Endodermal cell (in vitro differentiated cells): ENCODE measurements at places on chromosomes 11 and 22.

DNA sequence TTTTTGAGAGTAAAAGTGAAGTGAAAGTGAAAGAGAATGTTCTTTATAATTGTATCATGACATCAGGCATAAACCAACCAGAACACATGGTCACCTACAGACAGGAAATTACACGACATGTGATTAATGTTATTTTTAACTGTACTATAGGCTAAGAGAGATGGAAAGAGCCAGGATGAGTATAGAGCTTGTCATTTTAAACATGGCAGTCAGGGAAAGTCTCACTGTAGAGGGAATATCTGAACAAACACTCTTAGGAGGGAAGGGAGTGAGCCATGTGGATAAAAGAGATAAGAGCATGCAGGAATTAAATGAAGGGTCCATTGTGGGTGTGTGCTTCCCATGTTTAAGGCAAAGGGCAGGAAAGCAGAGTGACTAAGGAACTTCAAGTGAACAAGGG, 599.1 kb upstream of the FAT3 start:
- DNase-seq, result no peak

GRCh38 chr11:70272009-70272408, 1.5 kb downstream of the PPFIA1 start:
- DNase-seq, result no peak

- DNase-seq, result no peak
These were observed 5.1 kb downstream of the ELF5 start for GRCh38 chr11:34508524-34508923.

GRCh38 chr11:130725421-130726233, 190.7 kb downstream of the SNX19 start:
- peak; percentile 38 for DNase-seq

GRCh38 chr11:7527029-7527428, 13.2 kb downstream of the PPFIBP2 start:
- no peak for DNase-seq

DNA sequence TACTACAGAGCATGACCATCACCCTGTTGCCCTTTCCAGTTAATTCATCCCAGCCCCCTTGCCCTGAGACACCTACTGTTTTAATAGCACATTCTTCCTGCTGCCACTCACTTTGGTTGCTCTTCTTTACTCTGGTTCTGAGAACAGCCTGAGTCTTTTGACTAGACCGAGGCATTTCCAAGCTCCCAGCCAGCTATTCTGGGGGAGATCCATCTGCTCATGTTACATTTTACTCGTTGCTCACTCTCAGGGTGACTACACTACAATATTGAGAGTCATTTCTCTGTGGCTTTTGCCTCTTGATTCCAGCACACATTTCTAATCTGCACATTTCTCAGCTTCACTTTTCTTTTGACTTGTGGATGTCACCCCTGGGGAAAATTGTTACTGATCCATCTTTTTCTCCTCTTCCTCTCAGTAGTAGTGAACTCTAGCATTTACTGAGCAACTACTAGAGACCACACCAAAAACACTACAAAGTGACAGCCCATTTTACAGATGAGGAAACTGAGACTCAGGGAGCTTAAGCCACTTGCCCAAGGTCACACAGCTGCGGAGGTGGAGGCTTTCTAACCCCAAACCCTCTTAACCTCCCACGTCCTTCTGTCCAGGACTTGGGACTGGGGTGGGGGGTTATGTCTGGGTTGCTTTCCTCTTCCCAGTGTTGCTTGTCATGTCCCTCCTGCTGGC, 117.8 kb downstream of the C11orf91 start:
- DNase-seq, result no peak

DNA sequence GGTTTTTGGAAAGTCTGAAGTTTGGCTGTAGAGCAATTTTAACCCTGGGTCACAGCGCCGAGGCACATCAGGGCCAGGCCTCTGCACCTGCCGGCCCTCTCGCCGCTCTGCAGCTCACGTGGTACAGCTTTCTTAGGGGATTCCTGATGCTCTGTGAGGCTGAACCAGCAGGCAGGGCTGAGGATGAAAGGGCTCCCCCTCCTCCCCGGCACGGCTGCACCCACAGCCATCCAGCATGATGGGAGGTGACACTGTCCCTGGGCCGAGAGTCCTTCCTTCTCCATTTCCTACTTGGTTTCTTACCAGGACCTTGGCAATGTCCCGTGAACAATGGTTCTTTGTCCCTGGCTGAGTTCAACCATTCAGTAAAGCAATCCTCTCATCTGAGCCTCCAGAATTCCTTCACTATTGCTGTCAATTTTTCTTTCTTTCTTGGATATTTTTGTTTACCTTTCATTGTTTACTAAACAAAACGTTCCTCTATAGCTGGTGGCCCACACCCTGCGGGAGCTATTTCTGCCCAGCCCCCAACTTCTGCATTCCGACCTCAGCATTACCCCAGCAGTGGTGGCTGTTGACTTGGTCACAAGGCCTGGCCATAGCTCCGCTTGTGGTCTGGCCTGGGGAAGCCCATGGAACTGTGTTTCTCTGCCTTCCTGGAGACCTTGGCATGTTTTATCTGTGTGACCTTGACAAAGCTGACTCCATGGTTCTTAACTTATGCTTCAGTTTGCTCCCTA, 172.8 kb upstream of the B3GAT1 start:
- DNase-seq, result no peak

DNA sequence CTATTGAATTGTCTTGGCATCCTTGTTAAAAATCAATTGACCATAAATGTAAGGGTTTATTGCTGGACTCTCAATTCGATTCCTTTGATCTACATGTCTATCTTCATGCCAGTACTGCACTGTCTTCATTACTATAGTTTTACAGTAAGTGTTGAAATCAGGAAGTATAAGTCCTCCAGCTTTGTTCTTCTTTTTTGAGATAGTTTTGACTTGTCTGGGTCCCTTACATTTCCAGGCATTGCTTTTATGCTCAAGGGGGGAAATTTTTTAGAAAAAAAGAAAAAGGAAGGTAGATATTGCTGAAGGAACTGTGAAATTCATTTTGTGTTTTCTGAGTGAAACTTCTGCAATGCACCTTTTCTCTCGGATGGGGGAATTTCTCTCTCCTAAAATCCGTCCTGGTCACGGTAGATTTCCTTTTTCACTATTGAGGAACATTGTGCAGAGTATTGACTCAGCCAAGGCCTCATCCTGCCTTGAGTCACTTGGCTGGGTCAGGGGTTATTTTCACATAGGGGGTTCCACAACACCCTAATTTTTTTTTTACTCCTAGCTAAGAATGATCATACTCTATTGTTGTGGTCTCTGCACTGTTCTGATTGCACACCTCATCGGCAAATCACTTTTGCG, 2.8 kb upstream of the ACER3 start:
- DNase-seq, result no peak

DNA sequence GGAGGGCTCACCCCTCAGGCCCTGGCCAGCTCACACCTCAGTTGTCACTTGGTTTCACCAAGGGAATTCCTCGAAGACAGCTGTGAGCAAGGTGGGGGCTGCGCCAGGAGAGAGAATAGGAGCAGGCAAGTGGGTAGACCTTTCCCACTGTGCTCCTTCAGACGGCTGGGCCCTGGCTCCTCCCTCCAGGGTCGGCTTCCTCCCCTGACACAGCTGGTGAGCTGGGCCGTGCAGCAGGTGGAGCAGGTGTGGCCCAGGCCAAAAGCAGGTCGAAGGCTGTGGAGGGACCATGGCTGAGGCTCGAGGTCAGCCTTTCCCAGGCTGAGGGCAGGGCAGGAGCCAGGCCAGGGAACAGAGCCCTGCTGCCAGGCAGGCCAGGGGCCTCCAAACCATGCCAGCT, 12.5 kb upstream of the MYRF start:
- DNase-seq, result peak; percentile 71

DNA sequence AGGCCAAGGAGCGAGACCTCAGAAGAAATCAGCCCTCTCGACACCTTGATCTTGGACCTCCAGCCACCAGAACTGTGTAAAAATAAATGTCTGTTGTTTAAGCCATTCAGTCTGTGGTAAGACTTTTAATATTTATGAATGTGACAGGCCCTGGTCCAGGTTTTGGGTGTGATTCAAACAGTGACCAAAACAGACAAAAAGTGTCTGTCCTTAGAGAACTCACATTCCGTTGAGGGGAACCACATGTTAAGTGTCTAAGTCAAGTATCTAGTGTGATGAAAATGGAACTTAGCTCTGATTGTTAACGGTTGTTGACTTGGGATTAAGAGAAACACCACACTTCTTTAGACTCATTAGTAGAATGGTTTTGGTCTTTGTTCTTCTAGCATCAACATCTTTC, 22.2 kb downstream of the ATXN10 start:
- DNase-seq, result no peak

DNA sequence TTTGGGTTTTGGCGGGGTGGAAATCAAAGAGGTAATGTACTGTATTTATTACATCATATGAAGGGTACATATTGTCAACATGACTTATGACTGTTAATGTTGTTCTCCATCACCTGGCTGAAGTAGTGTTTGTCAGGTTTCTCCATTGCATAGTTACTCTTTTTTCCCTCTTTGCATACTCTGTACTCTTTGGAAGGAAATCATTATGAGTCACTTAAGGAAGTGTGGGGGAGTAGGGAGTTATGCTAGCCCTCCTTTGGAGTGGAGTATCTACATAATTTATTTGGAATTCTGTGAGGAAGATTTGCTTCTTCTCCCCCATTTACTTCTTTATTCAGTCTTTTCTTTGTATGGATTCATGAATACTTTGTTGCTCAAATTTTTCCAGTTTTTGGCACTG, 3.6 kb upstream of the PGR start:
- no peak for DNase-seq

DNA sequence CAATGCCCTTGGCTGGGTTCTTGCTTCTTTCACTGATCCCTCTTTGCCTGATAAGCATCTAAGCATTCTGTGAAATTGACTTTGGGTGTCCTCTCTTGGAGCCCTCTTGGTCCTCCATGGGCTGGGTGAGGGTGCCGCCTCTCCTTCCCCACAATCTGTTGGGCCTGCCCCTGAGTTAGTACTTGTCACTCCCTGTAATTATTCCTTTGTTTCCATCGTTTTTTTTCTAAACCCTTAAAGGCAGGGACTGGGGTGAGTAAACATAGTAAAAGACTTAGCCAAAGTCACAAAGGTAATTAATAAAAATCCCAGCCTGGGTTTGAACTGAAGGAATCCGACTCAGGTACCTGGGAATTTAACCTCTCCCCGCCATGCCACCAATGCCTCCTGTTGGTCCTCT, 188.1 kb downstream of the MYO18B start:
- peak; percentile 41 for DNase-seq

- no peak for DNase-seq
These were observed 723 bp downstream of the HSCB start for GRCh38 chr22:28742562-28742962.

- peak; percentile 48 for DNase-seq
These were observed 142.2 kb downstream of the ST3GAL4 start for GRCh38 chr11:126497581-126498122.

DNA sequence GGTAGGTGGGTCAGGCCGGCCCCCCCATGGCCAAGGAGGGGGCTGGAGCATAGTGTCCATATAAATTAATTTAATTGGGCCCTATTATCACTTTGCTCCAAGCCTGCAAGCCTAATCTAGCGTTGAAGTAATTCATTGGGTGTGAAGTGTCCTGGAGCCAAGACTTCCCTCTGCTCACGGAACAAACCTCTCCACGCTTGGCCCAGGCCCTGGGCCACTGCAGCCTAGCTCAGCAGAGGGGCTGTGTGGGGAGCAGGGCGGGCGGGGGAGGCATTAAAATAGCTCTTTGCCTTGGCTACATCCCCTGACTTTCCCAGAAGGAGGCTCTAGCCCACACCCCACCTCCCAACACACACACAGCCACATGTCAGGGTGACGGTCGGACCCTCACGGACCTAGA, 73.5 kb downstream of the THAP12 start:
- no peak for DNase-seq

DNA sequence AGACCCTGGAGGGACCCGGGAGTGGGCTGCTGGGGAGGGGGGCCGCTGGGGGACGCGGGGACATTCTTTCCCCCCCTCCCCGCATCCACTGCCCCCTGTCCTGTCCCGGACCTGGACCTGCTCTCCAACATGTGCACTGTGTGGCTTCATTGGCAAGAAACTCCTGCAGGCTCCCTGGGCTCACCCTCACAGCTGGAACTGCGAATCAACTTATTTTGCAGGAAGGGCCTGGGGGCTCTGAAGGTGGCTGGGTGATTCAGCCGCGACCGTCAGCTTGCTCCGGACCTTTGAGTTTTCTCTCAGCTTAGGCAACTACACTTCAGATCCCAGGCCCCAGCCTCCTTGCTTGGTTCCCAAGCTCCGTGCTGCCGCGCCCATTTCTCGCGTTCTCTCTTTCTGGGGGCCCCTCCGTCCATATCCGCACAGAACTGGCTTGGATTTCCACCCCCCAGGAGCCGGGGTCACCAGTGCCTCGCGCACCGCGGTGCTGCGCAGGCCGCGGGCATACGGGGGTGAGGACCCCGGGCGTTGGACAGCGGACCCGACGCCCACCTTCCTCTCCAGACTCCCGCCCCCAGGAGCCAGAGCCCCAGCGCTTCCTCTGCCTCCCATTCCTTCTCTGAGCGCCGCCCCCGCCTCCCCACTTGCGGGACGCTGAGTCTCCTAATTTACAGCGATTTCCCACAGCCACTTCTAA, 471 bp upstream of the AHNAK start:
- DNase-seq, result peak; percentile 78

DNA sequence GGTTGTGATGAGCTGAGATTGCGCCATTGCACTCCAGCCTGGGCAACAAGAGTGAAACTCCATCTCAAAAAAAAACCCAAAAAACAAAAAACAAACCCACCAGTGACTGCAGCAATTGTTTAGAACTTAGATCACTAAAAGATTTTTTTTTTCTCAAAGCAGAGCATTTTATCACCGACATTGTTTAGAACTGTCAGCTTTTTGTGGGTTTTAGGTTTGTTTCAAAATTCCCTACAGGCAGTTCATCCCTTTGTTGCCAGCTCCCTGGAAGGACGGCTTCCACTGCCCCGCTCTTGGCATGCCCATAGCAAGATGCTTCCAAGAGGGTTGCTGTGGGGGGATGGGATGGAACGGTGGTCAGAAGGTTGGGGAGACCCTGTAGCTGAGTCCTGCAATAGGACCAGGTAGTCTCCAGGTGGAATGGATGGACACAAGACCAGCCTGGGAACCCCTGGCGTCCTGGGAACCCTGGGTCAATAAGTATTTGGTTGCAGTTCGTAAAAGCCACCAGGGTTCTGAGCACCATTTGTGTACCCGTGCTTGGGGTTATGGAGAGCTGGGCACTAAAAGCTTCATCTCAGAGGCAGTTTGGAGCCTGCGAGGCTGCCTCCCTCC, 46.7 kb downstream of the TSPAN18 start:
- DNase-seq, result peak; percentile 52
